AG04449 (cell line): ENCODE measurements at places on chromosomes 2 and 18.

GRCh38 chr2:3756306-3756705 is 52.9 kb downstream of the DCDC2C start:
- no peak for DNase-seq

DNA sequence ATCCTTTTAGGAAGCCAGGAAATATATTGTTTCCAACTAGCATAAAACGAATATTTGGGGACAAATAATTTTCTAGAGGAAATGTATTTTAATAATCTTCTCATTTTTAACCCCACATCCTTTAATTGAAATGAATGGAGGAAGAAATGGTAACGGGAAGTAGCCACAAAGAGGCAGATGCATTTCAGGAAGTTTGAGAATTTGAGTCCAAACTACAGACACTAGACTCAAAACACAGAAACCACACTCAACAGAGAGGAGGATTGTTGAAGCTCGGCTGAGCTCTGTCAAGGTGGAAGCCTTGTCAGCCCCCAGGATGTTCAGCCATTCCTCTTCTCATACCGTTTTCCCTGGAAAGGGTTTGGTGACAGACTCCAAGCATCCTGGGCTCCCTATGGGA is 288.5 kb downstream of the NAPG start:
- DNase-seq: no peak

DNA sequence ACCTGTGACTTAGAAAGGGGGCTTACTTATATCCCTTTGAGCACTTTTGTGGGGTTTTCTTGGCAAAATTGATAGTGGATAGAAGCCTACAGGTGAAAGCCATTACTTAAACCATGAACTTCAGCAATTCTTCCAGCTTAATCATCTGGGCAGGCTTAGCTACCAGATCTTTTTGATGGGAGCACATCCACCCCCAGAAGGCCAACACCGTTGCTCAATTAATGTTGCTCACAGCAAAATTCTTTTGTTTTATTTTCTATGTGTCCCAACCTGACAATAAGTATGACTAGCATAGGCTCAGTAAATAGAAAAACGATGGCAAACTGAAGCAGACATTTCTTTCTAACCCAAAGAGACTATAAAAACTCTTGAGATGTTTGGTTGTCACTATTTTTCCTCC is 269.4 kb upstream of the TCF4 start:
- no peak for DNase-seq

DNA sequence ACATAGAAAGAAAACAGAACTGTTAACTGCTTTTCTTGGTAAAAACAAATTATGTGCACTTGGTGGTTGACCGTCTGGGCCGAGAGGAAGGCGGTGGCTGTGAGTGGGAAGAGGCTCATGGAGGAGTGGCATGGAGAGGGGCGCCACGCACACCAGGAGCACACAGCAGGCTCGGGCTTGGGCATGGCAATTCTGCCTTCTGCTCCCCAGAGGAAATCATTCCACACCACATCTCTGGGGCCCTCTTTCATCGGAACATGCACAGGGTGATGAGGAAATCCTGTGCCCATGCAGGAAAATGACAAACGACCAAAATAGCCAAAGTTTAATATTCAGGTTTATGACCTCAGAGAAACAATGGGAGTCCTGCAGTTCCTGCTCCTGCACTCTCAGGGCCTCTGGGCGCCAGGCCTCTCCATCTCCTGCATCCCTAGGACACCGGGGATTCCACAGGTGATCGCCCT is 26.4 kb downstream of the WDFY1 start:
- no peak for DNase-seq

DNA sequence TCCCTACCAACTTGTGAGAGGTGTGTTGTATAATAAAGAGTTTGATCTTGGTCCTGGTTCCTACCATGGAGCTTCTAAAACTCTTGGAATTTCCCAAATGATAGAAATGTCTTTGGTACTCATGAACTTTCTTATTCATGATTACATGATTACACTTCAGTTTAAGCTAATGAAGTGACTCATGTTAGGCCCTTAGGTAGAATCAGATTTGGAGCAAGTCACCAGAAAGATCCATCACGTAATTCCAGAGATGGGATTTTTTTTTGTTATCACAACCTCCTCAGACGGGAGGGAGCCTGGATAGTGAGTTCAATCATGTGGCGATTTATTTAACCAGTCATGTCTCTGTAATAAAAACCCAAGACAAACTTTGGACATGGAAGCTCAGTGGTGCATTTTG is 1287.6 kb upstream of the ZEB2 start:
- DNase-seq: no peak
